Ovary (tissue), 10 donors: ENCODE measurements at places on chromosomes 6 and 20. TPM values are rescaled to one million over a fixed set of nuclear protein-coding genes. Genes with fewer than 3 reads are reported as not detected.

Gene TTK
- 0.32 TPM for total RNA-seq

Gene RAET1E
- total RNA-seq = 0.69 TPM

Gene FOXS1
- total RNA-seq = 0.42 TPM

Gene TCF15
- not detected for total RNA-seq

Gene VARS2
- 23.7 TPM for total RNA-seq

Gene FAM209B
- not detected for total RNA-seq

Gene HMGCLL1
- total RNA-seq = not detected

Gene OR2H2
- total RNA-seq = not detected

DNA sequence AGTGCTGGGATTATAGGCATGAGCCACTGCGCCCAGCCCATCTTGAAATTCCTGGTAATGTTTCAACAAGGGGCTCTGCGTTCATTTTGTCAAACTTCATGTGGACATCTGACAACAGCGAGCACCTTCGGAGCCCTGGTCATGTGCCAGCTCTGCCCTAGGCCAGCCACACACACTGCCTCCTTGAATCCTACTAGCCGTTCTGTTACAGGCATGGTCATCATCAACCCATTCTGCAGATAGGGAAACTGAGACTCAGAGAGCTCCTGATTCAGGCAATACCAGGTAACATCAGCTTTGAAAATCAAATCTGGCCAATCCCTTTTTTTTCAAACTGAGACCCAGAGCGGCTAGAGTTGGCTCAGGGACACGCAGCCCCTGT is 41.3 kb downstream of the RBM38 start:
- H3K36me3 ChIP-seq = no peaks in the 10 kb centered on the region
- no peak for DNase-seq
- H3K4me1 ChIP-seq = peaks cover 7% of the 10 kb centered on the region
- no peak overlapping the region for H3K27ac ChIP-seq
- no peak overlapping the region for H3K4me3 ChIP-seq
- H3K27me3 ChIP-seq = no peaks in the 10 kb centered on the region

DNA sequence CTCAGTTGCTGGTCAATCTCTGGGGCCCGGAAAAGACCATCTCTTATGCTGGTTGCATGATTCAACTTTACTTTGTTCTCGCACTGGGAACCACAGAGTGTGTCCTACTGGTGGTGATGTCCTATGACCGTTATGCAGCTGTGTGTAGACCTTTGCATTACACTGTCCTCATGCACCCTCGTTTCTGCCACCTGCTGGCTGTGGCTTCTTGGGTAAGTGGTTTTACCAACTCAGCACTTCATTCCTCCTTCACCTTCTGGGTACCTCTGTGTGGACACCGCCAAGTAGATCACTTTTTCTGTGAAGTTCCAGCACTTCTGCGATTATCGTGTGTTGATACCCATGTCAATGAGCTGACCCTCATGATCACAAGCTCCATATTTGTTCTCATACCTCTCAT is 4.3 kb downstream of the OR2J3 start:
- no peaks in the 10 kb centered on the region for H3K27me3 ChIP-seq
- no peak overlapping the region for H3K27ac ChIP-seq
- no peak overlapping the region for H3K4me3 ChIP-seq
- no peaks in the 10 kb centered on the region for H3K36me3 ChIP-seq

DNA sequence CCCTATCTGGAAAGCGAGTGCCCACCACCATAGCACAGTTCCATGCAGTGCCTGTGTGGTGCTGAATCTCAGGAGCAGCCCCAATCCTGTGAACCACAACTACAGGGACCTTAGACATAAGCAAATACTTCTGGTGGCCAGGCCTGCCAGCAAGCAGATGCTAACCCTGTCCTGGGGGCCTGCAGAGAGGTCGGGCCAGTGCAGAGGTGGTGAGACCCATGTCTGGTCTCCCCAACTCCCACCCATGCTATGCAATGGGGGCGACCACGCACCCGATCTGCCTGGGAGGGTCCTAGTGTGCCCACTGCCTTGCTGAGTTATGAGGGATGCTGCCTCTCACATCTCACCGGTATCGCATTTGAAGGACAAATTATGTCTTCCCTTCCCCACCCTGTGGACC is 151.6 kb upstream of the ZNF337 start:
- H3K36me3 ChIP-seq = no peaks in the 10 kb centered on the region
- H3K27me3 ChIP-seq = no peaks in the 10 kb centered on the region
- H3K4me3 ChIP-seq = no peak overlapping the region
- peak; percentile 10 for DNase-seq

DNA sequence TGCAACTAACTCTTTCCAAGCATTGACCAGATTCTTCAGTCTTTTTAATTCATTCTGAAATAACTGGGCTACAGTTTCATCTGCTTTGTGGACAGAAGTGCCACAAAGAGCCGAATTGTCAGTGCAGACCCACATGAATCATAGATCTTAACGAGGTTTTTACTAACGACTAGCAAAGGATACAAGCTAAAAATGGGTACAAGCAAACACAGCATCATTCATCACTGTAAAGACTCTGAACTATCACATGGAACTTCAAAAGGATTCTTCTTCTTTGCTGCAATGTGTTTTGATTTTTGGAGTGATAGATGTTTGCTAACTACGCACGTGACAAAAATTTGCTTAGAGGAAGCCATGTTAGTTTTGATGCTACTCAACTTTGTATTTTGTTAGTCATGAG is 227.1 kb downstream of the ESR1 start:
- no peak for DNase-seq
- no peaks in the 10 kb centered on the region for H3K36me3 ChIP-seq
- H3K27me3 ChIP-seq = no peaks in the 10 kb centered on the region
- H3K4me1 ChIP-seq = no peaks in the 10 kb centered on the region

DNA sequence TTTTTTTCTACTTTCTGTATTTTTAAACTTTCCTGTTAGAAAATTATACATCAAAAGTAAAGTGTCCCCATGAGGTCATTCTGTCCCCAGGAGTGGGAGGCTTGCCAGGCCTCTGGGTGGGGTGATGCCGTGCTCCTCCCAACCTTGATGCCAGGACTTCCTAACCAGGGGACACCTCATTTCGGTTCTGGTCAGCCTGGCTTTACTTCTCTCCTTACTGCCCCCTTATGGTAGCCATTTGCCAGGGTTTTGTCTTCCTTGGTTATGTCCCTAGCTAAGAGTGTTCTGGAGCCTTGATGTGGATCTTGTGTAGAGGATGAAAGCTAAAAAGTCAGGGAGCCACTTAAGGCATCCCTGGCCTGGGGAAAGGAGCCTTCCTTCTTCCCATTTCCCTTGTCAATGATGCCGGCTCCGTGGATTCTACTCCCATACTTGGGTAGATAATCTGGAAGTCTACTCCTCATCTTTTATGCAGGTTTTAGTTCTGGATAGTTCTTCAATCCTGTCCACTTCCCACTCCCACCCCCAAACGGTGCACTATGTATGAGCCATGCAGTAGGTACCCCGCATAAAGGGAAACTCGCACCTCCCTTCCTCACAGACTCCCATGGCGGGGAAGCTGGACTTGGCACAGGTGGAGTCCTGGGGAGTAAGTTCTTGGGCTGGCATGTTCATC is 164.1 kb upstream of the SALL4 start:
- no peak overlapping the region for H3K27ac ChIP-seq
- H3K4me3 ChIP-seq = no peak overlapping the region
- H3K4me1 ChIP-seq = no peaks in the 10 kb centered on the region
- H3K27me3 ChIP-seq = no peaks in the 10 kb centered on the region
- no peak for DNase-seq
- no peaks in the 10 kb centered on the region for H3K36me3 ChIP-seq

GRCh38 chr6:155301867-155302266 is 12.4 kb downstream of the TFB1M start:
- no peaks in the 10 kb centered on the region for H3K36me3 ChIP-seq
- no peaks in the 10 kb centered on the region for H3K27me3 ChIP-seq
- no peak for DNase-seq
- no peak overlapping the region for H3K4me3 ChIP-seq

DNA sequence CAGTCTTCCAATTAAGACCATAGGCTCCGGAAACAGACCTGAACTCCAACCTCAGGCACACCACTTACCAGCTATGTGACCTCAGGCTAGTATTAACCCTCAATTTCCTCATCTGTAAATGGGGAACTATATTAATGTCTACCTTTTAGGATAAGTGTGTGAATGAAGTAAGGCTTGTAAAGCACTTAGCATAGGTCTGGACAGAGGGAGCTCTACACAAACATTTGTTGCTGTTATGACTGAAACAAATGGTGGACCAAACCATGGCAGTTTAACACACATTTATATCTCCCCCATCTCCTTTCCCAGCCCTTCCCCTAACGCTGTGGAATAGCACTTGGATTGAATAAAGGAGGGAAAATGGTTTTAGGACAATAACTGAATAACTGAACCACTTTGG is 48.7 kb downstream of the TSHZ2 start:
- DNase-seq = no peak
- H3K36me3 ChIP-seq = no peaks in the 10 kb centered on the region
- H3K27me3 ChIP-seq = no peaks in the 10 kb centered on the region
- peaks cover 12% of the 10 kb centered on the region for H3K4me1 ChIP-seq
- no peak overlapping the region for H3K27ac ChIP-seq
- H3K4me3 ChIP-seq = no peak overlapping the region

DNA sequence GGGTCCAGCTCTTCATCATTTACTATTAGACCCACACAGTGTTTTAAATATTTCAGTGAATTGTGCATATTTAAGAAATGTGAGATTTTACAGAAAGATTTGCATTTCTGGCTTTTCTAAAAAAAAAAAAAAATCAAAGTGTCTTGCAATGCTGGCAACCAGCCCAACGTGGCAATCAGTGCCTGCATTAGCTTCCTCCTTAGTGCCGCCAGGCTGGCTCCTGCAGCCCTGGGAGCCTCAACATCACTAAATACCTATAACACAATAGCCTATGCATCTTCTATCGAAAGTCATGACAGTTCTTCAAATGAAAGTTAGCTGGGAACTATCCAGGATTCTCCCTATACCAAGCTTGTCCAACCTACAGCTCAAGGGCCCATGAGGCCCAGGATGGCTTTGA is 9.4 kb upstream of the CD93 start:
- H3K36me3 ChIP-seq = no peaks in the 10 kb centered on the region
- DNase-seq = no peak
- no peaks in the 10 kb centered on the region for H3K27me3 ChIP-seq
- H3K4me3 ChIP-seq = no peak overlapping the region

DNA sequence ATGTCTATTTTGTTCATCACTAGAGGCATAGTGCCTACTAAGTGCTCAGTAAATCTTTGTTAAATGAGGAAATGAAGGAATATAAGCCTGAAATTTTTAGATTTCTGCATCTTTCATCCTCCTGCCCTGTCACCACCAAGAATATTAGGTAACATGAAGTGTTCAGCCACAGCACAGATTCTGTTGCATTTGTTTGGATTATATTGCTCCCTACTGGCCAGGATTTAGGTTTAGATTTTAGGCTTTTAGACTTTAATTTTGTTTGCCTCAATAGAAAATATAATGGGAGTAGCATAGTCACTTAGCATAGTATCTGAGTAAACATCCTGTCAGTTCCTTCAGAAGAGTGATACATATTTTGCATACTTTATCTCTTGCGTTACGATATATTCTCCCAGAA is 14.2 kb downstream of the FARS2 start:
- no peaks in the 10 kb centered on the region for H3K36me3 ChIP-seq
- H3K4me1 ChIP-seq = no peaks in the 10 kb centered on the region
- no peak overlapping the region for H3K27ac ChIP-seq
- H3K4me3 ChIP-seq = no peak overlapping the region
- H3K27me3 ChIP-seq = no peaks in the 10 kb centered on the region
- no peak for DNase-seq

DNA sequence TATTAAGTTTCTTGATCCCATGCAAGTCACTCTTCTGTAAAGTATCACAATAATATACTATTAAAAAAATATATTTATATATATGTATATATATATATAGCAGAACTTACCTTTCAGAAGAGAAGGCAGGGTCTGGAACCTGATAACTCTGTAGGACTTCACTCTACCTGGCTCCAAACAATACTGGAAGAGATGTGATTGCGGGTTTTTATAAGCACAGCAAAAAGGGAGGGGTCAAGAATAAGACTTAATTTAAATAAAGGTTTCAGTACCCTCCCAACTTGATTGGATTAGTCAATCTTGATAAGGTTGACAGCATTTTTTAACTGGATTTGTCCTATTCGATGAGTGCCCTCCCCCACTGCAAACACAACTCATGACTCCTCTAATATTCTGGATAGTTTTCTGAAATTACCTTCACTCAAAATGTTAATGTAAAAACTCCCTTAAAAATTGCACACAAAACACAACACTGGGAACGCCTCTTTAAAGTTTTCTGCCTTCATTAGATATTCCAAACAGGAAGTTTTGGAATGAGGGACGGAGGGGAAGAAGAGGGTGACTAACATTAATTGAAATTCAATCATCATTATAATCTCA is 4.0 kb upstream of the ZNF217 start:
- no peaks in the 10 kb centered on the region for H3K27me3 ChIP-seq
- H3K27ac ChIP-seq = no peak overlapping the region
- peaks cover 4% of the 10 kb centered on the region for H3K4me1 ChIP-seq
- H3K4me3 ChIP-seq = no peak overlapping the region

DNA sequence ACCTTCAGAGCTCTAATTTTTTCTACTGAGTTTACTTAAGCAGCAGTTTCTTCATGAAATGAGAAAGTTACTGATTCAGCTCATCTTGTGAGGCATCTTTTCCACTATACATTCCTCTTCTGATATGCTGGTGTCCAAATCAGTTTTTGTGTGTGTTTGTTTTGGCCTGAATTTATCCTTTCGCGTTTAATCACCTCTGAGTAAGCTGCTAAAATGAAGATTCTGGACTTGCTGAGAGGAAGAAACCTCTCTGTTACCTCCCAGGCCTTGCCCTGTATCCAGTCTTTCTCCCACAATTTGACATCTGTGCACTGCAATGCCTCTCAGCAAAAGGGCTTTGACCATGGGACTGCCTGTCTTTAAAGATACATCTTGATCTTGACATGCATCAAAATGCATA is 536.2 kb upstream of the NRSN1 start:
- no peak for DNase-seq
- no peak overlapping the region for H3K4me3 ChIP-seq
- no peaks in the 10 kb centered on the region for H3K27me3 ChIP-seq
- no peaks in the 10 kb centered on the region for H3K36me3 ChIP-seq
- H3K4me1 ChIP-seq = no peaks in the 10 kb centered on the region

- peaks cover 4% of the 10 kb centered on the region for H3K4me1 ChIP-seq
- H3K27ac ChIP-seq = no peak overlapping the region
- no peaks in the 10 kb centered on the region for H3K36me3 ChIP-seq
- DNase-seq = no peak
- no peak overlapping the region for H3K4me3 ChIP-seq
Observed at GRCh38 chr6:140540743-140541142, 1166.3 kb upstream of the CITED2 start.
